Fibroblast of lung (primary cell): ENCODE measurements at places on chromosomes 5 and 9. TPM values are rescaled to one million over a fixed set of nuclear protein-coding genes. Genes with fewer than 3 reads are reported as not detected.
A peak's percentile ranks its signal among the peaks of the same experiment; 100 is the strongest.

DNA sequence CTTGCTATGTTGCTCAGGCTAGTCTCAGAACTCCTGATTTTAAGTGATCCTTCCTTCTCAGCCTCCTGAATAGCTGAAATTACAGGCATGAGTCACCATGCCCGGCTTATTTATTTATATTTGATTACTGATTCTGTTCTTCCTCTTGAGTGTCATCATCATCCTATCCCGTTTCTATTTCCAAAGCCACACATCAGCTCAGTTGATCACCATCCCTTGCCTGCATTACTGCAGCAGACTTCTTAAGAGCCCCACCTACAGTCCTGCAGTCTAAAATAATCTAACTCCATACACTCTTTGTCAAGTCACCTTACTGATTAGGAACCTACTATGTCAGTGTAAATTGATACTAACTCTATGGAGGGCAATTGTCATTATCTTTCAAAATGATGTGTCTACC lies 138.9 kb upstream of the RAI14 start:
- peak; percentile 80 for DNase-seq

DNA sequence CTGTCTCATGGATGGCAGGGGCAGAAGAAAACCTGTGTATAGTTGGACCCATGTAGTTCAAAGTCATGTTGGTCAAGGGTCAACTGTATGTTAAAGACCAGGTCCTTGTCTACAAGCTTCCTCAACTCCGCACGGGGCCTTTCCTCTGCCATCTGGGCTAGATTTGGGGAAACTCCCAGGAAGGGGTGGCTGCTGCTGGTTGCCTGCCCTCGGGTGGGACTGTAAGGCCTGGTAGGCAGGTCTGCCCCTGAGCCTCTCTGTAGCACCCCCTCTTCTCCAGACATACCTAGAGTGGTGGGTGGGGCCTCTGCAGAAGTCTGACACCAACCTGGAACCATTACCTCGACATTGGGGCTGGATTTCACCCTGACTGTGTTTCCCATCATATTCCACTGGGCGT lies 15.2 kb downstream of the ENHO start:
- no peak for DNase-seq

GRCh38 chr5:131305906-131306305 lies 42.1 kb downstream of the CDC42SE2 start:
- DNase-seq: peak; percentile 77

DNA sequence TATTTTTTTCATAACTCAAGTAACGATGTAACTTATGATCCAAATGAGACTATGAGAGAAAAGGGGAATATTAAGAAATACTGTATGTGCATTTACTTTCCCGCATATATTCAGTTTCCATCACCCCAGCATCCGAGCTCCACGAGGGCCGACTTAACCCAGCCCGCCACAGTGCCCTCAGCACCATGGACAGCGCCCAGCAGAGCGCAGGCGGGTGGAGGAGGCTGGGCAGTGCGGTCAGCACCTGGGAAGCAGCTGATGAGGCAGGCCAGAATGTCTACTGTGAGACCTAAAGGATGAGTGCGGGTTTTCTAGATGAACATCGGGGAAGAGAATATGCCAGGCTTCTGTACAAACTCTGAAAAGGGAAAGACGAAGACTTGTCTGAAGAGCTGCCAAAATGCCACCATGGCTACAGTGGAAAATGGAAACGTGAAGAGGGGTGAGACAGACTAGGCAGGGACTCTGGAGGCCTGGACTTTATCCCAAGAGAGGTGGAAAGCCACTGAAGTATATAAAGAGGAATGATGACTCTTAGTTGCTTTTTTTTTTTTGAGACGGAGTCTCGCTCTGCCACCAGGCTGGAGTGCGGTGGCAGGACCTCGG lies 34.5 kb upstream of the MED27 start:
- peak; percentile 57 for DNase-seq

DNA sequence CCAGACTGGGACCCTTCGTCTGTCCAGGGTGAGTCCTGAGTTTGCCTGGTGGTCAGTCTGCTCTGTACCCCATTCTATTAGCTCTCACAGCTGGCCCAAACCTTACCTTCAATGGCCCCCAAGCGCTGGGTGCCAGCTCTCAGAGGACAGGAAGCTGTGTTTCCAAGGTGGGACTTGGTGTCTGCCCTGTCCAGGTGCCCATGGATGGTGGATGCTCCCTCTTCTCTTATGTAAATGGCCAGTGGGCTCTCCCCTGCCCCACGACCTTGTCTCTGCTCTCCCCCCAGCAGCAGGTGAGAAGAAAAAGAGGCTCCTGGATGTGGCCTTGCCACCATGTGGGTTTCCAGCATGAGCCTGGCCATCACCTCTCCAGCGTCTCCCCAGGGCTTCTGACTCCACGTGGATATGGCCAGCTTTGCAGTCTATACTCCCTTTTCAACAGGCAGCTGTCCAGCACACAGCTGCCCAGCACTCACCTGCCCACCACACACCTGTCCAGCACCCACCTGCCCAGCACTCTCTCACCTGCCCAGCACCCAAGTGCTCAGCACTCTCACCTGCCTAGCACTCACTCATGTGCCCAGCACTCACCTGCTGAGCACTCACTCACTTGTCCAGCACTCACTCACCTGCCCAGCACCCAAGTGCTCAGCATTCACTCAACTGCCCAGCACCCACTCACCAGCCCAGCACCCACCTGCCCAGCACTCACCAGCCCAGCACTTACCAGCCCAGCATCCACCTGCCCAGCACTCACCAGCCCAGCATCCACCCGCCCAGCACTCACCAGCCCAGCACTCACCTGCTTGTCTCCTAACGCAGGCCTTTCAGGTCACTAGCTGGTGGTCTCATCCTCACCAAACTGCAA lies 136.2 kb upstream of the IRX2 start:
- no peak for DNase-seq

DNA sequence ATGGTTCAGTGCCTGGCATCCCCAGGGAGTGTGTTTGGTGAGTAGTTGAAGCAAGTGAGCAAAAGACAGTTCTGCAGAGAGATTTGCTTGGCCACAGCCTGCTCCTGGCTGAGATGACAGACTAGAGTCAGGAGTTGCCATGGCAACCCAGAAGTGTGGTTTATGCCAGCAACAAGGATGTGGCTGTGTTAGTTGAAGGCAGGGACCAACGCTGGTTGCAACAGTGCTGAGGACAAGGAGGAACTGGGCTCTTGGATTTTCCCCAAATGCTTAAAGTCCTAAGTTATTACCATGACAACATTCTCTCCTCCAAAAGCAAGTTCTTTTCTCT lies 2.7 kb downstream of the NXNL2 start:
- peak; percentile 83 for DNase-seq

GRCh38 chr5:143108498-143109128 lies 294.9 kb downstream of the NR3C1 start:
- no peak for DNase-seq

GRCh38 chr5:171863935-171864334 lies 78.3 kb downstream of the SMIM23 start:
- DNase-seq: peak; percentile 41

The SOHLH1 gene
- not detected in 2 replicates for total RNA-seq

The SV2C gene
- not detected in 2 replicates for total RNA-seq

The CCL21 gene
- total RNA-seq: not detected in 2 replicates

- DNase-seq: no peak
Measured at GRCh38 chr5:148938522-148938882, 112.1 kb downstream of the ADRB2 start.

GRCh38 chr5:100584889-100585288 lies 49.7 kb downstream of the FAM174A start:
- no peak for DNase-seq

- DNase-seq: no peak
Measured at GRCh38 chr5:81893961-81894360, 77.9 kb upstream of the ATG10 start.

- DNase-seq: no peak
Measured at GRCh38 chr5:131521252-131521651, 113.8 kb downstream of the RAPGEF6 start.

DNA sequence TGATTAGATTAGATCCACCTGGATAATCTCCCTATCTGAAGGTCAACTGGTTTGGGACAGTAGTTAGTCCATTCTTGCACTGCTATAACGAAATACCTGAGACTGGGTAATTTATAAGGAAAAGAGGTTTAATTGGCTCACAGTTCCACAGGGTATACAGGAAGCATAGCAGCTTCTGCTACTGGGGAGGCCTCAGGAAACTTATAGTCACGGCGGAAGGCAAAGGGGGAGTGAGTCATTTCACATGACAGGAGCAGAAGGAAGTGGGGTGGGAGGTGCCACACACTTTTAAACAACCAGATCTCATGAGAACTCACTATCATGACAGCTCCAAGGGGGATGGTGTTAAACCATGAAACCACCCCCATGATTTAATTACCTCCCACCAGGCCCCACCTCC lies 9.9 kb downstream of the C9orf40 start:
- no peak for DNase-seq

The LECT2 gene
- not detected in 2 replicates for total RNA-seq

DNA sequence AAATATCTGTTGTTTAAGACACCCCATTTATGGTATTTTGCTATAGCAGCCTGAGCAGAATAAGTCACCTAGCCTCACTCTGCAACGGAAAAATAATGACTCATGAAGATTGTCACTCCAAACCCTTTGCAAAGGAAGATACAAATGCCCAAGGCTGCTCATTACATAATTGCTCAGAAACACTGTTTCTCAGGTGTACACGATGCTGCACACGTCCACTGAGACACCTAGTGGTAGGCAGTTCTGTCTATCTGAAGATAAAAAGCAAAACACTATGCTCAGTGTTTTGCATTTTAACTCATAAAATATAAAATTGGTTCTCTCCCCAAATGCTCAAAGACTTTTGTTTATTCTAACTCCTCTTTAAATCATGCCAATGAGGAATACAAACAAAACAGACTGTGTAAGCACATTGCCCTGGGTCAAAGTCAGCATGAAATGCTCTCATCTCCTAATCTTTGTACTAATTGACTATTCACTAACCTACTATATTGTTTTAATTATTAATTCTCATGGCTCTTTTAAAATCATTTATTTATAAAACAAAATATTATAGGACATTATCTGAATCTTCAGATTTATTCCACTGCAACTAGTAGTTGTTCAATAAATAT lies 7.7 kb upstream of the TSLP start:
- peak; percentile 14 for DNase-seq

The FOXI1 gene
- total RNA-seq: not detected in 2 replicates

The MLANA gene
- not detected in 2 replicates for total RNA-seq

The SIGMAR1 gene
- 23.4 and 52.5 TPM in 2 replicates for total RNA-seq

DNA sequence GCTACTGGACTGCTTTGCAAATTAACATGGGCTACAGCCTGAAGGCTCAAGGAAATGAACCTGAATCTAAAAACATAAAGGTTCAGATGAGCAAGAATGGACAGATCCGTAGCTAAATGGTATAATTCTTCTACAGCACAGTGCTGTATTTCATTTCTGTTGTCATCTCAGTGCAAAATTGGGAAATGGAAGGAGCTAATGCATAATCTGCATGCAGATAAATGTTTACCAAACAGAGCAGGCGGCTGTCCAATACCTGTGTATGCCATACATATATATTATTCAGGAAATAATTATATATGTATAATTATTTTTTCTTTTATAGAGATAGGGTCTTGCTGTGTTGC lies 4.3 kb upstream of the HSPA9 start:
- DNase-seq: no peak

- no peak for DNase-seq
Measured at GRCh38 chr5:73539730-73540129, 25.7 kb downstream of the ANKRA2 start.

- DNase-seq: no peak
Measured at GRCh38 chr5:45725537-45725936, 29.4 kb upstream of the HCN1 start.

The COL5A1 gene
- 63.7 and 72.8 TPM in 2 replicates for total RNA-seq
